ENCODE measurements at places on chromosomes 2 and 18. TPM values are rescaled to one million over a fixed set of nuclear protein-coding genes. Genes with fewer than 3 reads are reported as not detected.

Gene CELF4
- not detected for total RNA-seq

Gene SAP130
- total RNA-seq = 6.1 TPM

Gene GKN2
- total RNA-seq = not detected

Gene STARD6
- total RNA-seq = 0.28 TPM

Gene HMSD
- 0.28 TPM for total RNA-seq

Gene CMPK2
- total RNA-seq = 0.28 TPM

Gene ZAP70
- not detected for total RNA-seq

Gene CD28
- not detected for total RNA-seq

Gene EIPR1
- 56.9 TPM for total RNA-seq

Gene CCDC141
- total RNA-seq = not detected

Gene ZCCHC2
- 3.6 TPM for total RNA-seq

Gene SERPINB5
- not detected for total RNA-seq

Data from IMR-90 (cell line).